ENCODE measurements at places on chromosomes 4 and X.

- DNase-seq: no peak
Observed at GRCh38 chr4:168076989-168077725, 15.2 kb upstream of the ANXA10 start.

DNA sequence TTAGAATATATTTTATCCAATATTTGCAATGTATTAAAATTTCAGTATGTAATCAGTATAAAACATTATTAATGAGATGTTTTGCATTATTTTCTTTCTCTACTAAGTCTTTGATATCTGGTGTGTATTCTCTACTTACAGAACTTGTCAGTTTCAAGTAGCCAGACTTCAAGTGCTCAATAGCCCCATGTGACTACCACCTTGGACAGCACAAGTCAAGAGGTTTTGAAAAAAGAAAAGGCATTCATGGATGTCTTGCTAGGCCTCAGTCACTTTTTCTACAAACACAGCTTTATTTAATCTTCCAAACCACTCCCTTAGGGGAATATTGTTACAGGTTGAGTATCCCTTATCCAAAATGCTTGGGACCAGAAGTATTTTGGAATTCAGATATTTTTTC is 189.4 kb downstream of the QDPR start:
- DNase-seq: no peak

DNA sequence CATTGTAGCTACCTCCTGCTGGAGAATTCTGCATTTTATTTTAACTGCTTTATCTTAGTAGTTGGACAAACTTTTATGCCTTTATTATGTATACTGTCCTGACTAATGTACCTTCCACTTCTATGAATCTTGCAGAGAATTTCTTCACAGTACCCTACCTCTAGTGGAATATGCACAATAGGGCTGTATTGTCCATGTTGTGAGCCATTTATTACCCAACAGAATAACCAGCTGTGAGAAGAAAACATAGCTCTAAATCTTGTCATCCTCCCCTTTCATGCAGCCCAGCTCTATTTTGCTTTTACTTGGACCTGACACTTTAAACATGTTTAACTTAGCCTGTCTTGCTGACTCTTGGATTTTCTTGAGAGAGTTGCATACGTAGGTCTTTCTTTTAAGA is 56.2 kb downstream of the MCUB start:
- DNase-seq: no peak

GRCh38 chrX:1537031-1537715 is at the start of gene P2RY8:
Gene P2RY8, minus strand, starts transcription at chrX:1537185. Its CDS starts 70,627 bp downstream, at chrX:1466558.
- DNase-seq: peak; percentile 53

DNA sequence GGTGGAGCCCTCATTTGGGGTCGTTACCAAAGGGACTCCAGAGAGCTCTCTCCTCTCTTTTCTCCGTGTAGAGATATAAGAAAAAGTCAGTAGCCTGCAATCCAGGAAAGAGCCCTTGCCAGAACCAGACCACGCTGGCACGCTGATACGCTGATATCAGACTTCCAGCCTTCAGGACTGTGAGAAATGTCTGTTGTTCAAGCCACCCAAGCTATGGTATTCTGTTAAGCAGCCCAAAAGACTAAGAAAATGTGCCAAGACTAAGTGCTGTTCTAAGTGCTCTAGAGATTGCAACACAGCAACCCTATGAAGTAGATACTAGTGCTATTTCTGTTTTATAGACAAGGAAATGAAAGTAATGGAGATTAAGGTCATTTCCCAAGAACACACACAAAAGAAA is 205.7 kb downstream of the CAMK2D start:
- no peak for DNase-seq

DNA sequence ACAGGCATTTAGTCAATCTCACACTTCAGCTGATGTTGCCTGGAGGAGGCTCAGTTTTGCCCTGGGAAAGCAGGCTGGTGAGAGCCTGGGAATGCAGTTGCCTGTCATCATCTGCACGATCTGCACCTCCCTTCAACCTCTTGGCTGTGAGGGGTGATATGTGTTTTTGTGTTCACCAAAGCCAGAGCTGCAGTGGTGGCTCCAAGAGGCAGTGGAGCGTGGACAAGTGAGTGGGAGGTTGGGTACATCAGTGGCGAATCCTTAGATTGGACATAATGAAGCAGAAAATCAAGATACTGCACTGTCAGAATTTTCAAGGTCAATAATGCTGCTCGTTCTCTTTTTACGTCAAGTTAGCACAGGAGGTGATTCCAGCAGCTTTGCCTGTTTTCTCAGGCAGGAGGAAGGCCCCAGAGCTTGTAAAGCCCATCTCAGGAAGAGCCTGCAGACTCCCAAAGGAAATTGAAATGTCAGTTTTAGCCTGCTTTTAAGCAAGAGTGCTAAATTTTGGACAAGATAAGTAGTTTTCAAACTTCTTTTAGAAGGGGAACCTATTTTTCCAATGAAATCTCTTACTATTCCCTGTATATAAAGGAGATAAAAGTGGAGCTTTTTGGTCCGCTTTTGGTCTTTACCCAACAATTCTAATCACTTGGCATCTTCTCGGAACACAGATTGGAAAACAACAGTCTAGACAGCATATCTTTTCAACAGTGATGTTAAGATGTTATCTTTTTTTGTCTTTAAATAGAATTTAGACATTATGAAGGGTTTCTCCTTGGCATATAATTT is 92.8 kb downstream of the FRAS1 start:
- no peak for DNase-seq

GRCh38 chr4:176034499-176034898 is 31.1 kb upstream of the WDR17 start:
- DNase-seq: no peak

- no peak for DNase-seq
Observed at GRCh38 chr4:73152893-73153292, 83.4 kb upstream of the COX18 start.

- no peak for DNase-seq
Observed at GRCh38 chrX:81174286-81174685, 27.4 kb downstream of the HMGN5 start.

GRCh38 chrX:133302775-133303445 is 84.8 kb upstream of the TFDP3 start:
- no peak for DNase-seq

GRCh38 chr4:26806331-26806730 is 54.3 kb upstream of the STIM2 start:
- no peak for DNase-seq

GRCh38 chr4:30537456-30537855 is 182.7 kb upstream of the PCDH7 start:
- DNase-seq: no peak

- DNase-seq: no peak
Observed at GRCh38 chr4:37662251-37662650, 23.9 kb downstream of the RELL1 start.

DNA sequence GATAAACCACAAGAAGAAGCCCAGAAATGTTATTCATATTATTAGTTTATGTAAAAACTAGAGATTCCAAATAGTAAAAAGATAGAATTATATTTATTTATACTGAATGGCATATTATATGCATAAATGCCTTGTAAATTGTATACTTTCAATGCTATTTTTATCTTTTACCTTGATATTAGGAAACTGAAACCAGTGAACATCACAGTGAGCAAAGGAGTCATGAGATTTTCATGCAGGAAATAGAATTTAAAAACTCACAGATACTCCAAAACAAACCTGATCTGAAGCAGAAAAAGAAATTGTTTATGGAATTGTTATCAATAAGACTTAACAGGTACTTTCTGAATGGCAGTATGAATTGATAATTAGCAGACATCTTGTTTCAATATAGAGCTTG is 207.3 kb upstream of the CENPE start:
- DNase-seq: no peak

DNA sequence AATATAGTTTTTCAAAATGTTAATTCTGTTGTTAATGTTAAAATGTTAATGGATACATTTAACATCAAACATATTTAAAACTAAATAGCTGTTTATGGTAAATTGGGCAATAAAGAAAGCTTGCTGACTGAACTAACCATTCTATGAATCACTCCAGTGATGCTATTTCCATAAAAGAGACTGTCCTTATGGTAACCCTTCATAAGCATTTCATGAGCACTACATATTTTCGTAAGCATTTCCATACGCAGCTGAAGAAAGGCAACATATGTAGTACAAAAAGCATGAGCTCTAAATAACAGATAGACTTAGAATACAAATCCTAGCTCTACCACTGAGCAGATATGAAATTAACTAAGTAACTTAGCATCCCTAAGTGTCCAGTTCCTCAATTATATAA is 188.9 kb downstream of the COL25A1 start:
- no peak for DNase-seq

DNA sequence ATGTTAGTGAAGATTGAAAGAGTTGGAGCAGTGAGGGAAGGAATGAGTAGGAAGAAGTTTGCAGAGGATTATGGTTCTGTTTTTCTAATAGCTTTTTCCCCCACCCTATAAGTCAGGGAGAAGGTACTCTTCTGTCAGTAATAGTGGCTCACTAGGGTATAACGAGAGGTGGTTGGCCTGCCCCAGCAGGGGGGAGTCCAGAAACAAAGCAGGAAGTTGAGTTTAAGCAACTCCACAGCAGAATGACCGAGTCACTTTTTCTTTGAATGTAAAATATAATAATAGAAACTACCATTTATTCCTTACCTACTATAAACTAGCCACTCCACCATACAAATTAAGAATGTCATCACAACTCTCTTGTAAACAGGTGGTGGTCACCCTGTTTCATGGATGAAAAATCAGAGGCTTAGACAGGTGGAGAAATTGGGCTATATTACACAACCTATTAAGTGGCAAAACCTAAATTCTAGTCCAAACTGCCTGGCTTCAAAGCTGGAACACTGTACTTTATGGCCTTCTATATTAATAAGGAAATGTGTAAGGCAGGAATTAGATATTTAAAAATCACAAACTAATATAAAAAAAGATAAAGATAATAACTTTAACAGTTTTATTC is 21.9 kb downstream of the AP1AR start:
- no peak for DNase-seq

GRCh38 chrX:66638591-66639500 is at the start of gene EDA2R:
Gene EDA2R, minus strand, starts transcription at chrX:66639078. Its CDS starts 23,058 bp downstream, at chrX:66616020.
- no peak for DNase-seq

DNA sequence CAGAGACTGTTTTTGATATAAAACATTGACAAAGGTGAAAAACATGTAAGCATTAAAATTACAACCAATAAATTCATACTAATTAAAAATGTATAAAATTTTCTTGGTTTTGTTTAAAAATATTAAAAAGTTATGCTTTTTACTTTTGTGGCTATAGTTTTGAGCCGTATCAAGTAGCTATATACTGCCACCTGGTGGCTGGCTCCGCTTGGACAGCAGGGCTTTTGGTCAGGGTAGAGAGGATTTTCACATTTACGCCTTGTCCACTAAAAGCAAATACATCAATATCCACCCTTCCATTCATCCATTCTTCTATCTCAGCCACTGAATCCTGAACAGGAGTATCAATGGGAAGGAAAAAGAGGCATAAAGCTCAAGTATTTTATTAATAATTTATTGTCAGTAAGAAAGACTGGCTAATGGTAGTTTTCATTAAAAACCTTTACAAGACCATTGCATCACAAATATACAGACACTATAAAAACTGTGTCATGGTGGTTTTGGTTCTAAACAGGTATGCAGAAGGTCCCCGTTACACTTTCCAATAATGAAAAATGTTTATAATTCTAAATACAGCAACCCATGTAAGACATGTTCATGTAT is 32.1 kb upstream of the MTNR1A start:
- DNase-seq: no peak

DNA sequence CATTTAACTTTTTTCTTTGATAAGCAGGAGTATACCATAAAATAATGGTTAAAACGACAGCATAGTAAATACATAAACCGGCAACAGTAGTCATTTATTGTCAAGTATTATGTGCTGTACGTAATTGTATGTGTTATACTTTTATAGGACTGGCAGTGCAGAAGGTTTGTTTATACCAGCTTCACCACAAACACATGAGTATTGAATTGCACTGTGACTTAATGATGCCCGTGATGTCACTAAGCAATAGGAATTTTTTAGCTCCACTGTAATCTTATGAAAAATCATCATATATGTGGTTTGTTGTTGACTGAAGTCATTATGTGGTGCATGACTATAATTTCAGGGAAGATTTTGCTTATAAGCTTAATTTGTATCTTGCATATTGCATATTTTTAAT is 424.6 kb downstream of the PABPC4L start:
- no peak for DNase-seq

DNA sequence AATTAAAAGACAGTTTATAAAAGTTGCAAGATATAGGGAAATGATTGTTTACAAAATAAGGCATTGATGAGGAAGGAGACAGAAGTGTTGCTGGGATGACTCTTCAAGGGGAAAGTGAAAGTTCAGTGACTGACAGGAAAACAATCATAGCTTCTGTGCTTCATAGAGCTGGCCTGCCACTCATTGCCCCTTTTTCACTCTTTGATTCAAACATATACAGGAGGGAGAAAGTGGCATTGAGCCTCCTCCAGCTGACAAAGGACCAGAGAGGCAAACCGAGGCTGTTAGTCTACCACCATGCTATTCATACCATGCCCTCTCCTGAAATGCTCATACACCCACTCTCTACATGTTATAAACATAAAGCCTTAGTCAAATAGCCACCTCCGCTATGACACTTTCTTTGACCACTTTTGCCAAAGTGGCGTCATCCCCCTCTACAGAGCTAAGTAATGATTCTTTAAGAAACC is 79.2 kb upstream of the ATOH1 start:
- DNase-seq: no peak

- DNase-seq: no peak
Observed at GRCh38 chr4:121885115-121885514, 14.8 kb upstream of the BBS7 start.

GRCh38 chrX:51361251-51361650 is 28.6 kb downstream of the NUDT10 start:
- no peak for DNase-seq

- DNase-seq: no peak
Observed at GRCh38 chr4:24434241-24434640, 150.1 kb downstream of the DHX15 start.

DNA sequence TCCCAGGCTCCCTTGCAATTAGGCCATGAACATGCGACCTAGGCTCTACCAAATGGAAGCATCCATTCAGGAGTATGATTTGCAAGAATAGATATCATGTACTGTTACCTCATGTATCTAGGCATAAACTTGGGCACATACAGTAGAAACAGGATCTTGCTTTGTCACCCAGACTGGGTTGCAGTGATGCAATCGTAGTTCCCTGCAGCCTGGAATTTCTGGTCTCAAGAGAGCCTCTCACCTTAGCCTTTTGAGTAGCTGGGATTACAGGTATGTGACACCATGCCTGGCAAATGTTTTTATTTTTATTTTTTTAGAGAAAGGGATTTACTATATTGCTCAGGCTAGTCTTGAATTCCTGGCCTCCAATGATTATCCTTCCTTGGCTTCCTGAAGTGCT is 994.2 kb downstream of the ADGRL3 start:
- DNase-seq: no peak

Measured in activated CD8-positive, alpha-beta memory T cell treated with anti-CD3 and anti-CD28 coated beads for 1 hour (primary cell).